Prostate gland (tissue), 2 donors: ENCODE measurements at places on chromosomes 1 and 21. TPM values are rescaled to one million over a fixed set of nuclear protein-coding genes. Genes with fewer than 3 reads are reported as not detected.

- no peak for DNase-seq
These were observed 9.8 kb downstream of the ITSN1 start for GRCh38 chr21:33651965-33652680.

DNA sequence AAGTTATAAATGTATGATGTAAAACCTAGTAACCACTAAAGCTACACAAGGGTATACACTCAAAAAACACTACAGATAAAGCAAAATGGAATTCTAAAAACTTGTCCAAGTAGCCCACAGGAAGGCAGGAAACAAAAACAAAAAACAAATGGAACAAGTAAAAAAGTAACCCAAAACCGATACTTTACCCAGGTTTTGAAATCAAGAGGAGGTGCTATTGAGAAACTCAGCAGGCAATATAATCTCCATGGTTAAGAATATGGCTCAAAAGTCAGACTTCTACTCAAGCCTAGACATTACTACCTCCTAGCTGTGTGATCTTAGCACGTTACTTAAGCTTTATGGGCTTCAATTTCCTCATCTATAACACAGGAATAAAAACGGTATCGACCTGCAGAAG lies 13.3 kb downstream of the RBBP5 start:
- DNase-seq: no peak

- no peak for DNase-seq
These were observed 6.9 kb upstream of the RAB7B start for GRCh38 chr1:206010060-206010459.

- no peak for DNase-seq
These were observed 285.0 kb upstream of the NFIA start for GRCh38 chr1:60797351-60797750.

DNA sequence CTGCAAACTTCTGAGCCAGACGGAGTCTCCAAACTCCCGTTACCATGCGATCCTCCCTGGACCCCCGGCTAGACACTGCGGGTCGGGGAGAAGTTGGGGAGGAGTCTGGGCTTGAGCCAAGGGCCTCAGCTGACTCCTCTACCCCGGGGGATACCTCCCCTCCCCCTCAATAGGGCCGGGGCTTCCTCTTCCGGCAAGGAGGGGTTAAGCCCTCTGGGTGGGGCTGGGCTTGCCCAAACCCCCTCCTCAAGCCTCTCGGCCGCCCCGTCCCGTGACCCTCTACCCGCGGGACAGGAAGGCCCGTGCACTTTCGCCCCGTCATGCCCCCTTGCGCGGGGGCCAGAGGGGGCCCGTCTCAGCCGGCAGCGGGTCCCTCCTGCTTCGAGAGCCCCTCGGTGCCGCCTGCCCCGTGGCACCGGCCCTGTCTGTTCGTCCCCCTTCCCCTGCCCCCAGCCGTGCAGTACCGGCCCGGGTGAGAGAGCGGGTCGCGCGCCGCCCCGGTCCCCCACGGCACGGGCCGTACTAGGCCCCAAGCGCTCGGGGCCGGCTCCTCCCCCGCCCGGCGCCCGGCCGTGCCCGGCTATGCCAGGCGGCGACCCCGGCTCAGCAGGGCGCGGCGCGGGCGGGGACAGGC lies 652 bp downstream of the ARL8A start:
- no peak for DNase-seq

DNA sequence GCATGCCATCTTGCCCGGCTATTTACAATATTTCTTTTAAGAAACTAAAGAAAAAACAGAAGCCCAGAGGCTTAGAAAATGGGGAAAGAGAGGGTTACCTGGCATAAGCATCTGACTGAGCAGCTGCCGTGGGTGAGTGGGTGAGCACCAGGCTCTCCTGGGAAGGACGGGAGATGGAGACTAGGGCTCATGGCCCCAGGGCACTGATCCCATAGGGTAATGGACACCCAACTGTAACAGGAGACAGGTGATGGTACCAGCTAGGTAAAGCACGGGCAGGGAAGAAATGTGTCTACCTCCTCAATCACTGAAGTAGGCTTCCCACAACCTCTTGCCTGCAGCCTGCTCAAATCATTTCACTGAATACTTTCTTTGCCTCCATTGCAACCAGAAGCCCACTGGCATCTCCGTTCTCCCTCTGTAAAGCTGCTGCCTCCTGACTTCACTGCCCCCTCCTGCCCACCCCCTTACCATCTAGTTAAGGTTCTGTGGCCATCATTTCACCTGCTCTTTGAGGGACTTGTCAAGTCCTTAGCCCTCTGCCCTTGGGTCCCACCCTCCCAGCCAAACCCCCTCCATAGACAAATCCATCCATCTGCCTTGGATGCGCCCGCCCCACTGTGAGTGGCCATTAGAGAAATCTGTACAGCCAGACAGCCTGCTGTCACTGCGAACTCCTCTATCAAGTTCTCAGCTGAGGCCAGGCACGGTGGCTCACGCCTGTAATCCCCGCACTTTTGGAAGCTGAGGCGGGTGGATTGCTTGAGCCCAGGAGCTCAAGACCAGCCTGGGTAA lies 6.2 kb downstream of the TMEM125 start:
- no peak for DNase-seq

- no peak for DNase-seq
These were observed 53.6 kb upstream of the AJAP1 start for GRCh38 chr1:4600615-4601460.

- DNase-seq: no peak
These were observed 5.3 kb upstream of the CHD1L start for GRCh38 chr1:147236959-147237791.

DNA sequence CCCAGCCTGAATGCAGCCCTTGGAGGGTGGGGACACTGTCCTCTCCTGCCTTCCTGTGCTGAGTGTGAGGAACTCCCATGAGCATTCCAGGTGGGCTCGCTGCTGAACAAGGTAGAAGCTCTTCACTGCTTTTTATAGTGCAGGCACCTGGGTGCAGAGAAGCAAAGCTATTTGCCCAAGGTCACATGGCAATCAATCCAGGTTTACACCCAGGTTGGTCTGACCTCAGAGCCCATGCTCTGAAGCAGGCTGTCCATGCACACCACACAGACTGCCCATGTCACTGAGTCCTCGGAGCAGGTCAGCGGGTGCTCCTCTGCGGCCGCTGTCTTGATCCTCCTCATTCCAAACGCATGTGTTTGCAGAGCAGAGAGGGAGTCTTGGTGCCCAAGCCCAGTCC lies 323.4 kb upstream of the VAMP3 start:
- no peak for DNase-seq

- no peak for DNase-seq
These were observed 22.8 kb downstream of the S100A6 start for GRCh38 chr1:153513023-153513422.

DNA sequence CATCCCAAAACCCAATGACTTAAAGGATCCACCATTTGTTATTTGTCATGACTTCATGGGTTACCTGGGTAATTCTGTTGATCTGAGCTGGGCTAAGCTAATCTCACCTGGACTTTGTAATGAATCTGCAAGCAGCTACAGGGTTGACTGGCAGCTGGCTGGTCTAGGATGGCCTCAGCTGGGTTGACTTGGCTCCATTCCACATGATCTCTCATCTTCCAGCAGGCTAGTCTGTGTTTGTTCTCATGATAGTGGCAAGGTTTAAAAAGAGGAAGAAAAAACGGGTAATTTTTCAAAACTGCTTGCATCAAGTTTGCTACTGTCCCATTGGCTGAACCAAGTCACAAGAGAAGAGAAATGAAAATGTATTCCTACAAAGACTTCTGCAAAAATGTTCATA lies 24.8 kb upstream of the ZMYM4 start:
- no peak for DNase-seq

- no peak for DNase-seq
These were observed 32.2 kb upstream of the CA6 start for GRCh38 chr1:8913457-8913856.

DNA sequence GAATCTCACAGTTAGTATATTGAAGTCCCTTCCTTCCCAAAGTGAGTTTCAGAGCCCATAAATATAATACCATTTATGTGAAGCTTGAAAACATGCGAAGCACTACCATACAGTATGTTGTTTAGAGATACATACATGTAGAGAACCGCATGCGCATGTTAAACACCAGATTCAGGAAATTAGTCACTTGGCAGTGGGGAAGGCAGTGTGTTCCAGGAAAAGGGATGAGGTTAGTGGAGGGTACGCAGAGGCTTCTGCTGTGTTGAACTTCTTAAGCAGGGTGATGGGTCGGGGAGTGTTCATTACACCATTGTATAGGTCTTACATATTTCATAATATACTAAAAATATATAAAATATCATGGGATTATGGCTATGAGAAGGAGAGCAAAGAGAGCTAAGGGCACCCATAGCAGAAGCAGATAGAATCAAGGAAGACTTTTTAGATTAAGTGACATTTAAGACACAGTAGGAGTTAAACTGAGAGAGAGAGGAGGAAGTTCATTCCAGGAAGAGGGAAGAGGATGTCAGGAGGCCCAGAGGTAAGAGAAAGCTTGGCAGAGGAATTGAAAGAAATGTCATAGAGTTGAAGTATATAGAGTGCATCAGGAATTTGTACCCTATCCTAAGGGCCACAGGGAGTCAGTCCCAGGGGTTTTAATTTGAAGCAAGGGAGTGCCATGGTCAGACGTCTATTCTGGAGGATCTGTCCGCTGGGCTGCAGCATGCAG lies 43.5 kb upstream of the SARS1 start:
- no peak for DNase-seq

DNA sequence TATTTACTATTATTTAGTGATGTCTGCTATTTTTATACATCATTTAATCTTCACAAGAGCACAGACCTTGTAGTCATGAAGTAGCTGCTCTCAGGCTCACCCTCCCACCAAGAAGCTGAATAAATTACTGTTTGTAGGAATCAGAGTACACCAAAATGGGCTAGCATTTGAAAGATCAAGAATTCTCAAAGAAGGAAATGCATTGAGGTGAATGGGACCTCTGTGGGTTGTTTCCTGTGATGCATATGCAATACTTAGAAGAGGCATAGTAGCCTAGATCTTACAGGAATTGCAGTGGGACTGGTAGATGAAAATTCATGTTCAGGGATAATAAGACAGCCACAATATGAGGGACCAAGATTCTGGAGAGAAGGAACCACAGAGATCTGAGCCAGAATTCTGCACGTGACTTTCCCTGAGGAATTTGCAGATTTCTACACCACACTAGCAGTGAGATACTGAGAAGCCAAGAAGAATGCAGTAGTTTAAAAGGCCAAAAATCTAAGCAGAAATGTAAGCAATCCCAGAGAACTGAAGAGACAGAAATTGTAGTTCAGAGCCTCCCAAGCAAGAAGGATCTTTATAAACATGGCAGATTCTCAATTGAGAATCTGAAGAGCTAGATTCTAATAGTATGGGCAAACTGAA lies 307.0 kb downstream of the ST6GALNAC3 start:
- DNase-seq: no peak

DNA sequence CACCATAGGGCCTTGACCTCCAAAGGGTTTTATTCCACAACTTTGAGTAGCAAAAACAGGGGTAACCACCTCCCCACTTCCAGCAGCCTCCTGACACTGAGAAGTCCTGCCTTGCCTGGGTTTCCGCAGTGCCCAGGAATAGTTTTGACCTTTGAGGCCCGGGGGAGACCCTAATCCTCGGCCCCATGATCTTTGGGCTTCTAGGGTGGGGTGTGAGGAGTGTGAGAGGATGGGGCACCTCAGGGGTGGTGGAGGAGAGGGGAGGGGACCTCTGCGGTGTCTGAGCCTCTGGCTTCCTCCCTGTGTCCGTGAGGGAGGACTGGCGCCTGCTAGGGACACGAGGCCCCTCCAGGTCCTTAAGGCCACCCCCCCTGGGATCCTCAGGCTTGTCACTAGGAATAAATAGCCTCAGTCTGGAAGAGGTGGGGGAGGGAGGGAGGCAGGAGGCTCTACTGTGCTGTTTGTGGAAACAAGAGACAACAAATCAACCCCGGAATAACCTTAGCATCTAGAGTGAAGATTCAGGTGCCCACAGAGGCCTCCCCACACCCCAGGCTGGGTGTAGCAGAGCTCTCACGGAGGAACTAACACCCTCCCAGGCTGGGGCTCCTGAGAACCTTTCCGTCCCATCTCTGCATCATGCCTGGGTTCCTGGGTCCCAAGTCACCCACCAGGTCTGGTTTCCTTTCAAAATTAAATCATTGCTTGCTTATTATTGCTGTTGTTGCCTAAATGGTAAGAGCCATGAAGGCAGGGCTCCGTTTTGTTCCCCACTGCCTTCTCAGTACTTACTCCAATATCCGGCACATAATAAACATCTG lies 904 bp upstream of the FHL3 start:
- DNase-seq: no peak

GRCh38 chr1:206535853-206536188 lies 28.5 kb downstream of the RASSF5 start:
- DNase-seq: peak; percentile 59

GRCh38 chr1:30879940-30880677 lies 28.4 kb downstream of the SDC3 start:
- no peak for DNase-seq

- DNase-seq: no peak
These were observed 6.5 kb downstream of the AIRE start for GRCh38 chr21:44291936-44292811.

- DNase-seq: no peak
These were observed 101.5 kb downstream of the TENT5C start for GRCh38 chr1:117707371-117707770.

The NPHS2 gene
- not detected for total RNA-seq

The FHAD1 gene
- total RNA-seq: 0.27 TPM

The IL10 gene
- total RNA-seq: not detected

The ASCL5 gene
- not detected for total RNA-seq

The PRDX6 gene
- 302 TPM for total RNA-seq

The ZNF683 gene
- 4.8 TPM for total RNA-seq

The RUNX3 gene
- total RNA-seq: 3.4 TPM

The HMCN1 gene
- 3.5 TPM for total RNA-seq

The GPR37L1 gene
- total RNA-seq: 0.09 TPM

The RAB3B gene
- total RNA-seq: 23.6 TPM

The S100A11 gene
- total RNA-seq: 253 TPM

The SPRR1B gene
- not detected for total RNA-seq

The AJAP1 gene
- 0.73 TPM for total RNA-seq

The HPDL gene
- total RNA-seq: 0.41 TPM

The SMCP gene
- total RNA-seq: not detected

The CD5L gene
- total RNA-seq: not detected
